ENCODE measurements at places on chromosomes 7 and 10.
A peak's percentile ranks its signal among the peaks of the same experiment; 100 is the strongest.

DNA sequence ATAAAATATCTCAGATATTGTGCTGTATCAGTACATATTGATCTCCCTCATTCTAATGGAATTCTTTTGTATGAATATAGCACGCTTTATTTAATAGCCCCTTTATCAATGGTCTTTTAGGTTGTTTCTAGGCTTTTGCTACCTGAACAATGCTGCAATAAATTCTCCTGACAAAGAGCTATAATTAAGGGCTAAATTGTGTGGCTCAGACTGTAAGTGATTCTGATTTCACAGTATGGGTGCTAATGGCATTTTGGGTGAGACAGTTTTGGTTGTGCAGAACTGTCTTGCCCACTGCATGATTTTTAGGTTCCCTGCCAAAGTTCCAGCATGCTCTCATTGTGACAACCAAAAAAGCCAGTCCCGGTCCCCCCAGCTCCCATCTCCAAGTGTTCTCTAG is 363.2 kb downstream of the REEP3 start:
- no peak for DNase-seq

DNA sequence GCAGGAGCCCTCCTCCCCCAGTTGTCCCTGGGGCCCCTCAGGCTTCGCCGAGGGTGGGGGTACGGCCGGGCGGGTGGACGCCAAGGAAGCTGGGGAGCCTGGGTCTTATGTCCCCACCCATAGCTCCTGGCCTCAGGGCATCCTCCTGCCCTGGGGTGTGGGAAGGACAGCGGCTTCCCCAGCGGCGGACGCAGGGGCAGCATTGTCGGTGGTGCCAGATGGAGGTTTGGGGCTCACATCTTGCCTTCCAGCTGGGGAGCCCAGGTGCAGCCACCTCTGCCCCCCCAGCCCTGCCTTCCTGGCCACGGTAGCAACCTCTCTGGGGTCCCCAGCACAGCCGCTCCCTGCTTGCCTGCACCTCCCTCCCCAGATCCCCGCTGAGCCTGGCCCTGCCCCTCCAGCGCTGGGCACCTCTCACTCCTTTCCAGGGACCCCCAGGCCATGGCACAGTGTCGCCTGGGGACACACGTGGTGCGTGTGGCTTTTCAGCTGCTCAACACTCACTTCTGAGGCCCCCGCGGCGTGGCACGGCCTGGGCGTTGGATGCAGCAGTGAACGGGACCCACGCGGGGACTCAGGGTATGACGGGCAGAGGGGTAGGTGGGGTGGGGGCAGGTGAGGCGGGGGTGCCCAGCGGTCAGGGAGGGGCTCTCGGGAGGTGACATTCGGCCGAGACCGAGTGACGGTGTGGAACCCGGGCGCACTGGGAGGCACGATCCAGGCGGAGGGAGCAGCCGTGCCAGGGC is 53.1 kb downstream of the UNCX start:
- no peak for DNase-seq

DNA sequence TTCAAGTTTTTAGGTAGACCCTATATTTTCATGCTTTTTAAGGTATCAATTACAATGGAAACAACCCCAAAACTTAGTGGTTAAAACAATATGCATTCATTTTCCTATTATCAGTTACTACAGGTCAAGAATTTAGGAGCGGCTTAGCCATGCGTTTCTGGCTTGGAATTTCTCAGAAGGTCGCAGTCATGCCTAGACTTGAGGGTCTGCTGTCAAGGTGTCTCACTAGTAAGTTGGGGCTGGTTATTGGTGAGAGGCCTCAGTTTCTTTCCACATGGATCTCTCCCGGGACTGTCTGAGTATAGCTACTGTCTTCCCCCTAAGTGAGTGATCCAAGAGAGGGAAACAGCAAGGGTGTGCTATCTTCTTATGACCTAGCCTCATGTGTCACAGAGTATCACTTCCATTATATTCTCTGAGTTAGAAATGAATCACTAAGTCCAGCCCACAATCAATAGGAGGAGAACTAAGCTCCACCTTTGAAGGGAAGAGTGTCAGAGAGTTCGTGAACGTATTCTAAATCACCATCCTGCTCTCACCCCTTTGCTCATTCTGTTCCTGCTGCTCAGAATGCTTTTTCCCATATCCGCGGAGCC is 80.5 kb downstream of the RTKN2 start:
- DNase-seq, result no peak

- DNase-seq, result peak; percentile 33
These were observed 76.6 kb downstream of the GPR37 start for GRCh38 chr7:124688991-124689390.

DNA sequence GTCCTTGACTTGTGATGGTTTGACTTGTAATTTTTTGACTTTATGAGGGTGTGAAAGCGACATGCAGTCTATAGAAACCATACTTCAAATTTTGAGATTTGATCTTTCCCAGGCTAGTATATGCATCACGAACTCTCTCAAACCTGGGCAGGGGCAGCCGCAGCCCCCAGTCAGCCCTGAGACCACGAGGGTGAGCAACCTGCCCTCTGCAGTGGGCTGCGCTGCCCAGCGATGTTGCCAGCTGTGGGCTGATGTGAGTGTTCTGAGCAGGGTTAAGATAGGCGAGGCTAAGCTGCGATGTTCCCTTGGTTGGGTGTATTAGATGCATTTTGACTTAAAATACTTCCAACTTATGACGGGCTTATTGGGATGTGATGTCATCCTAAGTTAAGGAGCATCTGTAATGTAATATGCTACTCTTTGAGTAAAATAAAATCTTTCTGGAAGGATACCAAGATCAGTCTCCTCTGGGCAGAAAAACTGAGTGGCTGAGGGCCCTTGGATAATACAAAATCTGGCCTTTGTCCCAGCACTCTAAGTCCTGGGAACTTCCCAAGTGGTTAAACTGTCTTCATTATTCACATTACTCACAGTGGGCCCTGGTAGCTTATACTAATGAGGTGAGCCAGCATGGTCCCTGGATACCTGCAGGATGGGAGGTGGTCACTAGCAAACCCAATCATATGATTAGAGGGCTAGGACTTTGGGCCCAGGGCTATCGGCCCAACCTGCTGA is 28.4 kb upstream of the CNPY1 start:
- DNase-seq, result no peak
